ENCODE measurements at places on chromosomes 7 and 10.

DNA sequence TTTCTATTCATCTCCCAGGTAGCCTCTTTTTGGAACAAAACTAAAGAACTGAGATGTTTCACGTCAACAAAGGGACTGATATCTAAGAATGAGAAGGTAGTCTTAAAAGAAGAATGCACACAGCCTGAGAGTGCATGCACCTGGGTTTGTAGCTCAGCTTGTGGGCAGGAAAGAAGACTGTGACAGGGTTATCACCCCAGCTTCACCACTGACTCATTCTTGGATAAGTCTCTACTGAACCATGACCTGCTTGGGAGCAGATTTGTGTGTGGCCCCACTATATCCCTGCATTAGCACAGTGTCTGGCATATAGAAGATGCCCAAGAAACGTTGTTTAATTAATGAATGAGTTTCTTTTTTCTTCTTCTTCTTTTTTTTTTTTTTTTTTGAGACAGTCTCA lies 187.5 kb downstream of the GPAM start:
- DNase-seq: no peak

DNA sequence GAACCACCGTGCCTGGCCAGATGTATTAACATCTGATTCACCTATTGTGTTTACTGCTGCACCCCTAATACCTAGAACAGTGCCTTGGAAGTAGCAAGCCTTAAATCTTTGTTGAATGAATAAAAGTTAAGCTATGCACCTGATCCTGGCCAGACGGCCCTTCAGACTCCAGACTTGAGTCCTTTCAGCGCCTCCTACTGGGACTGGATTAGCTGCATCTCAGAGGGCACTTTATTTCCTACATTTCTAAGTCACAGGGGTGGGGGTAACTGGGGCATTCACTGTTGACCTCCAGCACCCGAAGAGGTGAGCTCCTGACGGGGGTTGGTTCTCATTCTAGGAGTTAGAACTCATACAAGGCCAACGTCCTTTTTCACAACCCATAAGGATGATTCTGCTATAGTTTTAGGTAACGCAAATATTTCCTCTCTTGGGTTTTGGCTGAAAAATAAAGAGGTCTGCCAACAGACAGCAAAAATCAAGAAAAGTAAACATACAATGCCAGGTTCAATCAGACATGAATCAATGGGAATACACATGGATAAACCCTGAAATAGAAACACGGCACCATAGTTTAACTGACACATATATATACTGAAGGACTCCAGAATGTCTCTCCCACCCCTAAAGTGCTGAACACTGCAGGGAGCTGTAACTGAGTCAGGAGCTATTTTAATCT lies 48.0 kb upstream of the DLG5 start:
- DNase-seq: peak; percentile 77

DNA sequence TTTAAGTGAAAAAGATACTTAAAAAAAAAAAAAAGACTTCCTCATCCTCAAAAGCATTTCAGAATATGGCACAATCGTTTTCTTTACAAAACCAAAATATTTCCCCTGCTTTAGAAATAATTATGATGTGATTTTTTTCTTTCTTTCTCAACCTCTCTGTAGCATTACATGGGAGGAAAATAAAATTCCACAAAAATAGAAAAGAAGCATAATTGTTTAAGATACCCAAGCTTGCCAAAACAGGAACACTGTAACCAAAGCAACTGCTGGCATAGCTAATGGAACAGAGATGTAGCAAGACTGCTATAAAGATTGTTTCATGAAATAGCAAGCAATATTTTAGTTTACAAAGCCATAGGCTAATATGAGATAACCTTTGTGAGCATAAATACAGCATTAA lies 75.6 kb upstream of the GPR22 start:
- no peak for DNase-seq

GRCh38 chr7:748446-748845 lies 21.4 kb upstream of the PRKAR1B start:
- DNase-seq: no peak

GRCh38 chr7:4713183-4713784 lies 31.2 kb downstream of the FOXK1 start:
- DNase-seq: no peak

DNA sequence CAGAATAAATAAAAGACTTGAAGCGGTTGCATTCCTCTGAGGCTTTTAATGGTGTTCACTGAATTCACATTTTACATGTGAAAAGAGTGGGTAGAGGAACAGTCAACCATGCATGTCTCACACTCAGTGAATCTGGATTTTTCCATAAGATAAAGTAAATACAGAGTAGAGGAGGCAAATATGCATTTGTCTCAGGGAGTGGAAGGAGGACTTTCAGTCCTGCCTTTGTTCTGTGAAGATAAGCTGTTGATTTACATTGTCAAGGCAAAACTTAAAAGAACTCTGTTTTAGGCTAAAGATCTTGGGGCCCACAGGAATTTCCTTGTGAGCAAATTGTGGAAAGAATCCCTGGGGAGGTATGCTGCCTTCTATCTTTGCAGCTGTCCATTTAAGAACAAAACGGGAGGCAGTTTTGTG lies 825.3 kb upstream of the MBL2 start:
- DNase-seq: peak; percentile 67

- DNase-seq: peak; percentile 74
Observed at GRCh38 chr7:137932881-137933269, 69.0 kb downstream of the CREB3L2 start.

GRCh38 chr10:17872191-17873091 lies 63.3 kb downstream of the MRC1 start:
- DNase-seq: no peak

GRCh38 chr10:111077785-111078504 lies 1.1 kb downstream of the ADRA2A start:
- DNase-seq: peak; percentile 46

GRCh38 chr7:14242175-14242574 lies 252.7 kb upstream of the ETV1 start:
- no peak for DNase-seq

- DNase-seq: no peak
Observed at GRCh38 chr7:157347217-157347904, 10.6 kb downstream of the DNAJB6 start.

DNA sequence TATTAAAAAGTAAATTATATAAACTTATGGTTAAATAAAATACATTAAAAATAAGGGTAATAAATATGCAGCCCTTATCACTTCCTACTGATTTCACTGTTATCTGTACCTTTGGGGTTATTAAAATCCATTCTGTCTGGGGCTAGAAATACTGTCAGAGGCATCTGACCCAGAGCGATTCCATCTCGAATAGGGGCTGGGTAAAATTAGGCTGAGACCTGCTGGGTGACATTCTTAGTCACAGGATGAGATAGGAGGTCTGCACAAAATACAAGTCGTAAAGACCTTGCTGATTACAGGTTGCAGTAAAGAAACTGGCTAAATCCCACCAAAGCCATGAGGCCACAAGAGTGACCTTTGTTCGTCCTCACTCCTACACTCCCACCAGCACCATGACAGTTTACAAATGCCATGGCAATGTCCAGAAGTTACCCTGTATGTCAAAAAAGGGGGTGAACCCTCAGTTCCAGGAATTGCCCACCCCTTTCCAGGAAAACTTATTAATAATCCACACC lies 77.6 kb downstream of the COBL start:
- DNase-seq: peak; percentile 76

DNA sequence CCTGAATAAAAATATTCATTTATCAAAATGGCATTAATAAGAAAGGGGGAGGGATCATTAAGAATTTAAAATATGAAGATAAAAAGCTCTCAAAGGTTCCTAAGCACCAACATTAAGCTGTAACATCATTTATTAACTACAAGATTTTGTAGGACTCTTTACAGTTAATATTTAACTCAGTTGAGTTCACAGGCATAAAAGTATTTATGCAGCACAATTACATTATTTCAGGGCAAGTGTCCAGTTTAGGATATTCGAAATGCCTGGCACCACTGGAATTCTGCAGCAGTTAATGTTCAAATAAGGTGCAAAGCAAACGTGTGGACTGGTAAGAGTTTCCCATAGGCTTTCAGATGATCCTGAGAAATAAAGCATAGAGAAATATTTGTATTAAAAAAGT lies 30.5 kb downstream of the NPS start:
- DNase-seq: no peak

GRCh38 chr10:93821051-93821772 lies 63.5 kb downstream of the LGI1 start:
- DNase-seq: no peak

- DNase-seq: peak; percentile 53
Observed at GRCh38 chr7:136869991-136870865, 1.8 kb downstream of the CHRM2 start.

DNA sequence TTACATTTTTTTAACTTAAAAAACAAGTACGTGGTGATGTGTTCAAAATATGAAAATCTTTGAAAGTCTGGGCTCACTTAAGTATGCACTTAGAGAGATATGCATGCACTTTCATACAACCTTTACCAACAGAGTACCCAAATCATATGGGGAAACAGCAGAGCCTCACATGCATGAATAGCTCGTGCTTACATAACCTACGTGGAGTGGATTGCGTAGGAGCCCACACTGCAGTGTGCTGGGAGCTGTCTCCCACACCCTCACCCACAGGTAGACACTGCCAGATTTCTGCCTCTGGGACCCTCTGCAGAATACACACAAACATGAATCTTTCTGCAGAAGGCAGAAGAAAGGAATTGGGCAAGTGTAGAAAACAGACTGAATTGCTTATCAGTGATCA lies 581 bp downstream of the CLCN1 start:
- DNase-seq: no peak

DNA sequence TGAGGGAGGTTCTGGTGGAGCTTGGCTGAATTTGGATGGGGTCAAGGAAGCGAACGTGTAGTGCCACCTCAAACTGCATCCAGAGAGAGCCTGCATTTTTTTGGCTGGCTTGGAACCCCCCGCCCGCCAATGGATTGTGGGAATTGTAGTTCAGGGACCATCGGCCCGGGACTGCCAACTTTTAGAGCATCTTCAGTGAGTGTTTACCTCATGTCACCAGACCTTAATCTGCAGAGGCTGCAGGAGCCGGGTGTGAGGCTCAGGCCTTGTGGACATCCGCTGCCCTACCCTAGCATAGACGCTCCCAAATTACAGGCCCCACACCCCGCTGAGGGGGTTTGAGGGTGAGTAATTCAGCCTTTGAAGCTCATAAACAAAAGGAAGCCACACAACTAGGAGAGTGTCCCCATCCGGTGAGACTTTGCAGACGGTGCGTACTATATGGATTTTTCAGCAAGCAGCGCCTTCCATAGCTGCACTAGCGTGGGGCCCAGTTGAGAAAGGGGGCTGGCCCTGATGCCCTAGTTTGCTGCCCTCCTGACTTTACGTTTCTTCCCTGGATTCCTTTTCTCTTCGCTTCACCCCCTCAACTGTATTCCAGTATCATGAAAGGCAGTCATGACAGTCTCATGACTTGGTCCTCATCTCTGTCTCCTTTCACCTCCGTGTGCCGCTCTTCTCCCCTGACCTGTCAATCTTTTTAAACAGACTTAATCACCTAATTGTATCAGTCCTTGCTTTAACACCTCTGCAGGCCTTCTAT lies 717 bp downstream of the CNPY4 start:
- DNase-seq: peak; percentile 84

DNA sequence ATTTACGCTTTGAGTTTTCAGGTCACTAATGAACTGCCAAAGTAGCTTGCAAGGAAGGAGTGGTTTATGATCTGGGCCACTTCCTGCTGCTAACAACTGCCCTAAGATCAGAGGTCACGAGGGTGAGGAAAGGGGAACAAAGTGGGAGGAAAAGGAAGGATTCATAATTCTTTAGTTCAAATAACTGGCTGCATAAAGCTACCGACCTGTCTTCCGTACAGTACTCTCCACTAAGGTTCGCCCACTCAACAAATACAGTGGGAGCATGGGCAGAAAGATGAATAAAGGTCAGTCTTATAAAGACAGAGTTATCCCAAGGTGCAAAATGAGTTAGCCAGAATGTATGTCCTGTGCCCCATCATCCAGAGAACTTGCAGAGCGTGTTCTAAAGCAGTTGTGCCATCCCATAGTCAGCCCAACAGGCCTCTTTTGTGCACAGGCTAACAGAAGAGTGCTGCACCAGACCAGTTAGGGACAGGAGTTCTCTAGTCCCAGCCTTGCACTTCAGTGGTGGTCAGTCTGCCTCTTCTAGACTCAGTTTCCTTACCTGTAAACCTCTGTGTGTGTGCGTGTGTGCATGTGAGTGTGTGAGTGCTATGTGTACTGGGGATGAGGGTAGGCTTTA lies 65.9 kb downstream of the CREB3L2 start:
- peak; percentile 71 for DNase-seq

- DNase-seq: peak; percentile 89
Observed at GRCh38 chr10:36534471-36535002, 590.9 kb upstream of the ANKRD30A start.

DNA sequence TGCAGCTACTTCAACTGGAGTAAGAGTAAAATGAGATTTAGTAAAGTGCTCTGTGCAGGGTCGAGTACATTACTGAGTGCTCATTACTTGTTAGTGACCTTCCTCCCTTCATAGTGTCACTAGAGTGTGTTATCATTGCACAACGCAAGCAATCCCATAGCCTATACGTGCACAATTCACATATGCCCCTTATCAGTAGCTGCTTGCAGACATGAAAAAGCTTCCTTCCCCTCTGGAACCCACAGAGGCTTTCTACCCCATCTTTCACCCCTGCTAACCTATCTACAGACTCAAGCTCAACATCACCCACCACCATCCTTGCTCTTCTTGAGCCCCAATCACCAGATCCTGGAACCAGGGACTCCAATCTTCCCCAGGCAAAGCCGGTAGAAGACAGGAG lies 59.3 kb downstream of the C7orf25 start:
- no peak for DNase-seq

- no peak for DNase-seq
Observed at GRCh38 chr10:110364531-110364937, 59.8 kb upstream of the SMNDC1 start.

- DNase-seq: no peak
Observed at GRCh38 chr10:64265961-64266360, 744.8 kb downstream of the REEP3 start.

DNA sequence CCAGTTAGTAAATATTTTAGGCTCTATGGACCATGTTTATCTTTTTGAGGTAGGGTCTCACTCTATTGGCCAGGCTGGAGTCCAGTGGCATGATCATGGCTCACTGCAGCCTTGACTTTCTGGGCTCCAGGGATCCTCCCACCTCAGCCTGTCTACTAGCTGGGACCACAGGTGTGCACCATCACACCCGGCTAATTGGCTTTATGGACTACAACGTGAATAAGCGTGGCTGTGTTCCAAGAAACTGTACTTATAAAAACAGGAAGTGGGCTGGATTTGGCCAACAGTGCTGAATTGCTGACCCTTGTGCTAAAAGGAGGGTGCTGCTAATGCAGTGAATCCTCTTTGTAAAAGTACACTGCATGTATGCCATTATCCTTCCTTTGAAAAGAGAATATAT lies 111.7 kb upstream of the CDK13 start:
- DNase-seq: no peak

- DNase-seq: peak; percentile 39
Observed at GRCh38 chr10:86073199-86073977, 293.2 kb downstream of the GRID1 start.

- no peak for DNase-seq
Observed at GRCh38 chr7:28390426-28390825, 21.9 kb upstream of the CREB5 start.

Data from islet precursor cell (in vitro differentiated cells).